ENCODE measurements at places on chromosomes 5 and 9.
A peak's percentile ranks its signal among the peaks of the same experiment; 100 is the strongest.

DNA sequence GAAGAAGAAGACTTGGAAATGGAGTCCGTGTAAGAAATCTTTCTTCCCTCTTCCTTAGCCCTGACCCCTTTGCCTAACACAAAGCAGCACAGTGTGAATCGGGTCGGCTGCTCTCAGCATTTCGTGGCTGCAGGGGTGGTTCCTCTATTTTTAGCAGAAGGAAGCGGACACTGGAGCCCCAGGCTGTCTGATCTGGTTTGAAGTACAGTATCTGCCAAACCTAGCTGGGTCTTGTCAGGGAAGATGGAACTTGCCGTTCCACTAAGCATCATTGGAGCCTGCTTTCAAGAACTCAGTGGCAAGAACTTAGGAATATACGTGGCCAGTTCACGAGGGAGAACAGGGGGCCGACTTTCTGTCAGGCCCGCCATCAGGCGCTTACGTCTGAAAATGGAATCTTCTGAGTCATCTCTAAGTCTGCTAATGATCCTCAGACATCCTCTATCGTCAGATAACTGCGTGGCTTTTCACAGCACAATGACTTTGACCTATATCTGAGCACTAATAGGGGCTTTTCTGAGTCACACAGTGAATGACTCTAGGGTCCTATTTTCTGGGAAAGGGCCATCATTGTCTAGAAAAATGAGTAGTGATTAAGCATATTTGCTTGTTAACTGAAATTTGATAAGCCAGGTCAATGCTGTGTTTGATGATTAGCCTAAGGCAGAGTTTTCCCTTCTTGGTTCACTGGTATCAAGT, 43.3 kb upstream of the NCS1 start:
- no peak for DNase-seq

DNA sequence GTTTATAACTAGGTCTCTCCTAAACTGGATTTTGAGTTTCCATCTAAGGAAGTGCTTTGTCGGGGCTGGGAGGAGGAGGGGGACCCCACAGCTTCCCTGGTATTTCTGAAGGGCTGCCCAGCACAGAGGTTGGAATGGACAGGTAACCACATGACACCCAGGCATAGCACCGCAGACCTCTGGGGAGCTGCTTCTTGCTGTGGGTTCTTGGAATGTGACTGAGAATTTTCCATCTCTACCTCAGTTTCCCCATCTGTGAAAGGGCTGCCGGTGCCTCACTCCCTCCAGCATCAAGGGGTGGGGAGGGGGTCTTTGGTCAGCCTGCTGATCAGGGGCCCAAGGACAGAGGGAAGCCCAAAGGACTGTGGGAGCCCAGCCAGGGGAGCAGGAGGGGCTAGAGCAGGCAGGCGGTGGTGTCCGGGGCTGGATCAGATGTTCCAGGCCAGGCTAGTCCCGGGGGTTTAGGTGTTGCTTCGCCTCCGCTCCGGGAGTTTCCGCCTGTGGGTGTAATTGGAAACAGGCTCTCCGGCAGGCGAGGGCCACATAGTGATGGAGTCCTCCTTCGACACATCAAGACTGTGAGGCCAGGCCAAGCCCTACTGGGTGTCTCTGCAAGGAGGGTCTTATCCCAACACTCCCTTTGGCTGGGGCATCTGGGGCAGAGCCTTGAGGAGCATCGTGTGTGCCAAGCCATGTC, 3.3 kb downstream of the OLFML2A start:
- no peak for DNase-seq

DNA sequence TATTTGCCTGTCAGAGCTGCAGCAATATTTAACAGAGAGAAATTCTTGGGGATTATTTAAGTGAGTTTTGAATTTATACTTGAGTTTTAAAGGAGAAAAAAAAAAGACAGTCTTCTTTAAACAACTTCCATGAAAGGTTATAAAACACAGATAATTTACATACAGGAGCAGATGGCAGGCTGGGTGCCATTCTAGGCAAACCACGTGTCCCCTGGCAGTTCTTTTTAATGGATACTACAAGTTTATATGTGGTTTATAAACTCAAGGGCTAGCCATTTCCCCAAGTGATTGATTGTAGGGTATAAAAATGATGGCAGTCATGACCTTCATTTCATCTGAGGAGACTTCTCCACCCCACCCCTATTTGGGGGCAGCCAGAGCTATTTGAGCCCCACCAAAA, 166.6 kb downstream of the FSTL4 start:
- DNase-seq: peak; percentile 34

GRCh38 chr9:110847671-110848070, 179.1 kb downstream of the MUSK start:
- DNase-seq: no peak

DNA sequence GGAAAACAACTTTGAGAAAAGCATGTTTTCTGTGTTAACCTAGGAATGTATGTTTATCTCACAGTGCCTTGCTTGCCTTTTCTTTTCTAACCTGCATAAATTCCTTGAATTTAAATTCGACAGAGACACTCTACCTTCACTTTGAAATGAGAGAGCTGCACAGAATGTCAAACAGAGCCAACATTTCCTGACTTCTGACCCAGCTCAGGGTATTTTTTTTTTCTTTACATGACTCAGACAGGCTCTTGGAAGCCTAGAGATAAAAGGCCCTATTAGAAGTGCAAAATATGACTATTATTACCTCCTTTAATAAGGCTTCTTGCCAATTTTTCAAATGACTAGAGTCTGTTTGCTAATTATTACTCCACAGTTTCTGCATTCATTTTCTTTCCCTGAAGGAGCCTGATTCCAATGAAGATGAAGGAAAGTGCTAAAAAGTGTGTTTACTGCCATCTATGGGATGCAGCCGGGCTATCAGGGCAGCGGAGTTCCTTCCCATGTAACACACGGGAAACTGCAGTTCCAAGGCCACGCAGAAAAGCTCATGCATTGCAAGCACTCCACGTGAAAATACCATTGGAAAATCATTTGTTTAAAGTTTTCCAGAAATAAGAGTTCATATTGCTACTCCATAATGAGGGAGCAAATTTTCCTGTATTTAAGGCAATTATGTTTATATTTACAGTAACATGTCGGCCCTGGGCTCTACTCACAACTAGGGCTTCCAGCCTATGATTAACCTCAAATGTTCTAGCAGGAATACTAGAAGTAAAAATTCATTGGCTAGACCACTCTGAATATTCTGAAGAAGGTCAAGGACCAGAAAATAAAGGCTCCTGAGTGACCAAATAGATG, 485.6 kb downstream of the ZSWIM6 start:
- peak; percentile 38 for DNase-seq

GRCh38 chr9:93668261-93668871, 92.0 kb downstream of the PHF2 start:
- DNase-seq: no peak

Data from NCI-H2171 treated with DMSO at 0.1 percent for 48 hours (cell line).